ENCODE measurements at places on chromosomes 3 and 15.

DNA sequence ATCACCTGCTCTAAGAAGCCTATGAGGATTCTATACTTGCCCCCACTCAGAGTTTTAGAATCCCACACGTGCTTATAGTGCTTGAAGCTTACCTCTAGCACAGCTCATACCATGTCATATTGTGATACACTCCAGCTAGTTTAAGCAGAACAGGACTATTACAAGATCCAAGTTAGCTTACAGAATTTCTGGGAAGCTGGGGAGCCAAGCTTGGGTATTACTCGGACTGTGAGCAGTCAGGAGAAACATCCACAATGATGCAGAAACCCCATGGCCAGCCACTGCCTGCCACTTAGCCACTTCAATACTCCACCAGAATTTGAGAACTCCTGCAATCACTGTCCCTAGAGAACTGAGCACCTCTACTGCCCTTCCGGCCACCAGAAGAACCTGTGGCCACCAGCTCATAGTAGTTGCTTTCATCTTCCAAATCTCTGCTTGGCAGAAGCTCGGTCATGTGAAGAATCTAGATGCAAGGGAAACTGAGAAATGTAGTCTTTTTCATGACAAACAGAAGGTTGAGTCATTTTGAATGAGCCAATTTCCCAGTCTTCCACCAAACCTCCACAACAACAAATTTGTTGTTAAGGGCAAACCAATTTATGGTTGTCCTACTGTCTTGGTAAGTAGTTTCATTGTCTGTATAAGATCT lies 27.7 kb upstream of the SSR3 start:
- DNase-seq, result no peak

GRCh38 chr3:53842436-53843194 lies 3.6 kb downstream of the CHDH start:
- no peak for DNase-seq

- DNase-seq, result no peak
Observed at GRCh38 chr15:75791337-75791713, 51.9 kb upstream of the UBE2Q2 start.

- DNase-seq, result no peak
Observed at GRCh38 chr15:74193905-74194304, 8.7 kb downstream of the STRA6 start.

- no peak for DNase-seq
Observed at GRCh38 chr15:41340189-41340695, 7.6 kb downstream of the NUSAP1 start.

GRCh38 chr15:69114331-69114928 lies 46.0 kb upstream of the GLCE start:
- DNase-seq, result no peak

GRCh38 chr15:77543159-77543882 lies 89.4 kb downstream of the LINGO1 start:
- DNase-seq, result peak; percentile 87

DNA sequence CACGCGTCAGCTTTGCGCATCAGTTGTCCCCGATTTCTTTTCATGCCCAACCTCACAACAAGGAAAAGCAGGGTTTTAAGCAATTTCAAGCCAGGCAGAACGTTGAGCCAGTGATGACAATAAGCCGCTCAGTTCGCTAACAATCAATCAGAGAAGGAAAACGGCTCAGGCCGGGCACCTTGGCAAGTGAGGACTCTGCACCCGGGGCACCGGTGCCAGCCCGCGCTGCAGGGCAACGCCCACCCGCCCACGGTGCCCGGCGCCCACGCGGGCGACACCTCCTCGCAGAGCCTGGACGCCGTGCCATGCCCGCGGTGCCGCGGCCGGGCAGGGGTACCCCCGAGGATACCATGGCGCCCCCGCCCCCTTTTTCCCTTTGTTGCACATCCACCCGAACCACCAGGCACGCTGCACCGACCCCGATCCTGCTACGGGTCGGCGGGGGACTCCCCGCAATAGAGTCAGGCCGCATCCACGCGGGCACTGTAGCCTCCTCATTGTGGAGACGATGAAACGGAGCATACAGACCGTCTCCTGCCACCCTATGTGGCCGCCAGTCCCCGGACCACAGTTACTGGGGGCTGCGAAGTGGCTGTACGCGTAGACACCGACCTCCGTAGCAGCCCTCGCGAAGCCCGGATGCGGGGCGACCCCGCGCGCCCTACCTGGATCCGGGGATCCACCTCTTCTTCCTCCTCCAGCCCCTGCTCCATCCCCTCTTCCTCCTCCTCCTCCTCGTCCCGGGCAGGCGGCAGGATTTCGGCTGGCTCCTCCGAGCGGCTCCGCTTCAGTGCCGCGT lies 581 bp downstream of the SH3BP5 start:
- peak; percentile 36 for DNase-seq

DNA sequence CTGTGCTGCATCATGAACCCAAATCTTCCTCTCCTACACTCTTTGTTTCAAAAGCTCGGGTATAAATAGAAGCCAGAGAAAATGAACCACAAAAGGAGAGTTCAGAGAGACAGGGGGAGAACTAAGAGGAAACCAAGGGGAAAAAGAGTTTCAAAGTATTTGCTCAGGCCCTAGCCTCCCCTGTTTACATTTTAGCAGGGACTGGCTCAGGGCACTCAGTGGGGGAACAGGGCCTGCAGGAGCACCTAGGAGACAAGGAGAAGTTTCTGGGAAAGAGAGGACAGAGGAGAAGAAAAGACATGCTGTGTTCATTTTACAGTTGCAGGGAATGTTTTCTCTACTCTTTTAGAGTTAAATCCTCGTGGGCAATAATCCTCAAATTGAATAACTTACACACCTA lies 8.5 kb upstream of the IL17RD start:
- no peak for DNase-seq

GRCh38 chr15:100764778-100765466 lies 114.7 kb upstream of the ALDH1A3 start:
- DNase-seq, result no peak

GRCh38 chr15:39125904-39126303 lies 455.0 kb upstream of the THBS1 start:
- no peak for DNase-seq

GRCh38 chr15:70024521-70024920 lies 73.2 kb downstream of the TLE3 start:
- no peak for DNase-seq

DNA sequence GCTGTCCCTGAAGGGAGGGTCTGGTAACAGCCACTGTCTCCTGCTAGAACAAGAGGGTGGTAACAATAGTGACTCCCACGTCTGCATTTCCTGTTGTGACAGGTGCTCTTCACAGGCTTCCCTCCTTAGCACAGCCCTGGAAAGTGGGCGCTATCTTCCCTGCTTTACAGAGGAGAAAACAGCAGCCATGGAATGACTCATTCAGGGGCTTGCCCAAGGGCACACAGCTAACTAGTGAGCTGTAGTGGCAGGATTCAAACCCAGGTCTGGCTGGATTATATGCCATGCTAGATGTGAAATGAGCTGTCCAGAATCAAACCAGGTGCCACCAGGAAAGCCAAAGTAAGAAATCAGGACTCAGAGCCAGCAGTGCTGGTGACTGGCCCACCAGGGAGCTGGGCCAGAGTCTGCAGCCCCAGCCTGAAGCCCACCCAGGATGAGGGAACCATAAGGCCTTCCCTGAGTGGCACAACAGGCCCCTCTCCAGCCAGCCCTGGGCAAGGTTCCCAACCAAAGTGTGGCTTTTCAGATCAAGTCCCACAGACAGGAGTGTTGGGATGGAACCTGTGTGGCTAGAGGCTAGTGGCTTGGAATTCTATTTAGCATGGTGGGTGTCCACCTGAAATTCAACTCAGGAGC lies 102.4 kb downstream of the ETFA start:
- DNase-seq, result no peak

- DNase-seq, result peak; percentile 100
Observed at GRCh38 chr3:115239717-115240116, 92.6 kb upstream of the ZBTB20 start.

DNA sequence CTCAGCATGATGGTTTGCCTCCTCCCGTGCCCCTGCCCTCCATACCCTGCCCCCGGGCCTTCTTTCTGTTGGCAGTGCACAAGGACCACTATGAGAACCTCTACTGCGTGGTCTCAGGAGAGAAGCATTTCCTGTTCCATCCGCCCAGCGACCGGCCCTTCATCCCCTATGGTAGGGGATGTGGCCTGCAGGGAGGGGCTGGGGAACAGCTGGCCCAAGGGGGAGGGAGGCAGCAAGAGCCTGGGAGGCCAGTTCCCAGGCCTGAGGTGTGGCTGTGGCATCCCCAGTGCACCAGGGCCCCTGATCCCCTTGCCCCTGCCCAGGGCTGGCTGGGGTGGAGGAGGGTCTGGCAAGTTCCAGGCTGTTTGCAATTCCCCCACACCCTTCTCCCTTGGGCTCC lies 2.6 kb upstream of the PLA2G4B start:
- no peak for DNase-seq

DNA sequence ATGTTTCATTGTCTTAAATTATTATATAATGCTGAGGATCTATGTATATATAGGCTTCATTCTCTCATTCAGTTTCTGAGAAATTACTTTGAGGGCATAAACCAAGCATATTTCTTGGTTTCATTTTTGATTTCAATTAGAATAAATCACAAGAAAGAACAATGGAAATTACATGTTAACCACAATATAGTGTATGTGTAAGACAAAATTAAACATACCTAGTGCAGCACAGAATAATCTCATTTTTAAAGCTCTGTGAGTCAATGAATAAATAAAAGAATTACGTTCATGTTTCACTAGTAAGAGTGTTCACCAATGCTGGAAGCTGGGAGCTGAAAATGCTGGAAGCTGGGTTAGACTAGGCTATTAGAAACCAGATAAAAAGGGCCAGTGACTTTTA lies 72.8 kb downstream of the UBE3A start:
- no peak for DNase-seq
